ENCODE measurements at places on chromosomes 4 and X. TPM values are rescaled to one million over a fixed set of nuclear protein-coding genes. Genes with fewer than 3 reads are reported as not detected.

GRCh38 chr4:56085275-56085674 lies 136.5 kb downstream of the CEP135 start:
- H3K4me1 ChIP-seq = no peaks in the 10 kb centered on the region
- H3K27me3 ChIP-seq = no peaks in the 10 kb centered on the region
- H3K27ac ChIP-seq = no peak overlapping the region

CYTL1 gene
- total RNA-seq = 0.47 TPM

KLHL4 gene
- 0.74 TPM for total RNA-seq

- no peaks in the 10 kb centered on the region for H3K36me3 ChIP-seq
- peaks cover 96% of the 10 kb centered on the region for H3K27me3 ChIP-seq
- no peak overlapping the region for H3K4me3 ChIP-seq
- H3K27ac ChIP-seq = no peak overlapping the region
- DNase-seq = no peak
Observed at GRCh38 chr4:41718907-41719306, 29.6 kb downstream of the PHOX2B start.

GRCh38 chr4:125266901-125267604 lies 47.7 kb upstream of the FAT4 start:
- no peaks in the 10 kb centered on the region for H3K36me3 ChIP-seq
- no peak for DNase-seq
- H3K4me3 ChIP-seq = no peak overlapping the region
- no peak overlapping the region for H3K27ac ChIP-seq

- no peak for DNase-seq
- no peaks in the 10 kb centered on the region for H3K36me3 ChIP-seq
- no peak overlapping the region for H3K27ac ChIP-seq
- H3K4me1 ChIP-seq = no peaks in the 10 kb centered on the region
Observed at GRCh38 chrX:39586359-39586758, 511.4 kb downstream of the BCOR start.

DNA sequence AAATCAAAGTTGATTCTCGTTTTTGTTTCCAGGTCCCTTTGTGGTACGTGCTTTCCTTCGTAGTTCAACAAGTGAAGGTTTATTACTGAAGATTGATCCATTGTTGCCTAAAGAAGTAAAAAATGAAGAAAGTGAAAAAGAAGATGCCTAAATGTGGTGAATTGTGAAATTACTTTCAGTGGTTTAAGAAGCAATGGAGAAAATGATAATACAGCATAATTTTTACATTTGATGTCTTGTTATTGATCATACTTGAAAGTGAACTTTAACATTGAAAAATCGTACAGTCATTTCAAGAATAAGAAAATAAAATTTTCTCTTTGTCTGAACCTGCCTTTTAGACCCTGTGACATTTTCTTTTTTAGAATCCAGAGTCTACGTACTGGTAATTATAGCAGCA lies 89.8 kb downstream of the MRPL1 start:
- no peaks in the 10 kb centered on the region for H3K27me3 ChIP-seq
- H3K27ac ChIP-seq = peak overlapping the region; percentile 20
- no peak for DNase-seq
- H3K36me3 ChIP-seq = peaks cover 47% of the 10 kb centered on the region
- no peaks in the 10 kb centered on the region for H3K4me1 ChIP-seq
- no peak overlapping the region for H3K4me3 ChIP-seq

- no peaks in the 10 kb centered on the region for H3K4me1 ChIP-seq
- H3K27ac ChIP-seq = no peak overlapping the region
- H3K36me3 ChIP-seq = no peaks in the 10 kb centered on the region
- DNase-seq = no peak
Observed at GRCh38 chrX:106454991-106455390, 156.8 kb upstream of the RADX start.

Measured in left ventricle myocardium inferior (tissue), 1 donor.